ENCODE measurements at places on chromosomes 16 and 17.

DNA sequence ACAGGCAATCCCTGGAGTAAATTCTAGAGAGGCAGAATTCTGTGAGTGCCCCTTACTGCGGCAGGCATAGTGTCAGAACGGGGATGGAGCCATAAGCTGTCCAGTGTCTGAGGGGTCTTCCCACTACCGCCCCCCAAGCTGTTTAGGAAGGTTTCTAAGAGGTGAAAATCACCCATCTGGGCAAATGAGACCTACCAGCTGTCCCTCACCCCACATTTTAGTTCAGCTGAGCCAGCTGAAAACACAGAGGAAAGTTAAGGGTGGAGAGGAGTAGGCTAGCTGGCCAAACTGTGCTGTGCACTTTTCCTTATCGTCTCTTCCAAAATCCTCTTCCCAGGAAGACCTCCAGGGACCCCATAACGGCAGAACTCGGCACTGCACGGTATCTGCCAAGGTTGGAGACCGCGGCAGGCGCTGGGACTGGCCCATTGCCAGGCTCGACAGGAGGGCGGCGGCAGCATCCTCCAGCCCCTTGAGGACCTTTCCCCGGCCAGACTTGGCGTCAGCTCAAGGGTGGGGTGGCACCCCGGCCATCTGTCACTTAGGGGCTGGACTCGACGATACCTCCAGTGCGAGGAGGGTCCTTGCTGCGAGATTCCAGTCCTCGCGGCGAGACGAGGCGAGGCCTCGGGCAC is 955 bp downstream of the ACLY start:
- no peak for DNase-seq

GRCh38 chr16:1299012-1299867 is 10.2 kb upstream of the UBE2I start:
- DNase-seq: no peak

DNA sequence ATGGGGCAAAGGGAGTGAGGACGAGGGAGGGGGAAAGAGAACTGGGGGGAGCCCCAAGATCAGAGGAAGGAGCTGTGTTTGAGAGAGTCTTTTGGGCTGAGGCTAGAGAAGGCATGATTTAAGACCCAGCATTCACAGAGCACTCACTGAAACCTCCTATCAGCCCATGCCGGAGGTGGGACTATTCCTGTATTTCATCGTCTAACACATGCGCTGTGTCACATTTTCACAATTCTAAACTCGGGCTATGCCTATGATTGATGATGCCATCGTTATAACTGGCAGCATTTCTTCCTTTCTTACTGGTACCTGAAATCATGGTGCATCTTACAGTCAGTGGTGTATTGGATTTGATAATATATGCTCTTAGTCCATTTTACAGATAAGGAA is 3.5 kb downstream of the FAM171A2 start:
- no peak for DNase-seq

DNA sequence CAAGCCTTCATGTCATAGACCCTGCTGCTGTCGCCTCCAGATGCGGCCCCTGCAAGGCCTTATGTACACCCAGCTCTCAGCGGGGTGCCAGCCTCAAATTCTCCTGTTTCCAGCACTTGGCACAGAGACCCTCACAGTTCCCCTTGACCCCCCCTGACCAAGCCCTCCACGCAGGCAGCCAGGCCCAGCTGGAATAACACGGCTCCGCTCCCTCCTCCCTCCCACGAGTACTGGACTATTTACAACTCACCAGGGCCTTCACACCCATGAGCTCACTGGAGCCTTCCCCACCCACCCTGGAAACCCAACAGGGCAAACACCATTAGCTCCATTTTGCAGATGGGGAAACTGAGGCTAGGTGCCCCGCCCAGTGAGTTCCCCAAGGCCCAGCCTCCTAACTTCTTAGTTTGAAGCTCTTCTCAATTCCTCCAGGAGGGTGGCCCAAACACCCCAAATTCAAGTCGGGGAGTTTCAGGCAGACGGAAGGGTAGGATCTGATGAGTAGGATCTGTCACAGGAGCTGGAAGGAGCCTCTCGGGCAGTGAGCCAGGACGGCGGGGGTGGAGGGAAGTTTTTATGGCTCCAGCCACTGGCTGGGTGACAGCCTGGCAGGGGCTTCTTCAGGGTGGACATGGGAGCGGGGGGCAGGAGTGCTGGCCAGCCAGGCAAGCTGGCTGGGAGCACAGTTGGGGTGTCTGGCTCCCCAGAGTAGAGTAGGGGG is 17.5 kb upstream of the DLX4 start:
- no peak for DNase-seq

DNA sequence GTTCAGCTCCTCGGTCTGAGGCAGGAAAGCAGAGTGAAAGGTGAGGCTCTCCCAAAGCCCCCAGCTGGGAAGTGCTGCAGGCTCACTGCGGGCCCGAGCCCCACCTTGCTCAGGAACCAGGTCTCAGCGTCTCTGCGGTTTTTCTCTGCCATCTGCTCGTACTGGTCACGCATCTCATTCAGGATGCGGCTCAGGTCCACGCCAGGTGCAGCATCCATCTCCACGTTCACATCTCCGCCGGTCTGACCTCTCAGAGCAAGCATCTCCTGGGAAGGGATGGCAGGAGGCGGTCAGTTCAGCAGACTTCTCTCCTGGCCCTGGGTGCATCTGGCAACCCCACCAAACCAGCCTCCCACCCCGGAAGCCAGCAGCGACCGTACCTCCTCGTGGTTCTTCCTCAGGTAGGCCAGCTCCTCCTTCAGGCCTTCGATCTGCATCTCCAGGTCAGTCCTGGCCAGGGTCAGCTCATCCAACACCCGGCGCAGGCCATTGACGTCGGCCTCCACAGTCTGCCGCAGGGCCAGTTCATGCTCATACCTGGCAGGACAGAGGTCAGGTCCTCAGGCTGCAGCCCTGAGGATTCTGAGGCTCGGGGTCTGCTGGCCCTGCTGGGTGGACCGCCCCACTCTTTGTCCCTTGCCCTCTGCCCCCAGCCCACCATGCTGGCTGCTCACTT is 1.5 kb downstream of the KRT16 start:
- DNase-seq: no peak

DNA sequence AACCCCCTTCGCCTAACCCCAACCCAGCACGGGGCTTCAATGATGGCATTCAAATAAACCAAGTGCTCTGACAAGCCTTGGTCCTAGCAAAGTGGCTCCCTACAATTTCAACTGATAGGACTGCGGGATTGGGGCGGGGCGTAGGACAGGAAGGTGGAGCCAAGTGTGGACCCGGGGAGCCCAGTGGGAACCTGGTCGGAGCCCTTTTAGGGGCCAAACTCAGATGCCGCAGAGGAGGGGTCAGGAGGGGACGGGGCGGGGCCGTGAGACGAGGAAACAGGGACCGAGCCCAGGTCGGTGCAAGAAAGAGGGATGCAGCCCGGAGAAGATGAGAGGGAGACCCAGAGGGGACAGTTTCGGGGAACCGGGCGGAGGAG is 13.2 kb upstream of the CDIPT start:
- DNase-seq: no peak

DNA sequence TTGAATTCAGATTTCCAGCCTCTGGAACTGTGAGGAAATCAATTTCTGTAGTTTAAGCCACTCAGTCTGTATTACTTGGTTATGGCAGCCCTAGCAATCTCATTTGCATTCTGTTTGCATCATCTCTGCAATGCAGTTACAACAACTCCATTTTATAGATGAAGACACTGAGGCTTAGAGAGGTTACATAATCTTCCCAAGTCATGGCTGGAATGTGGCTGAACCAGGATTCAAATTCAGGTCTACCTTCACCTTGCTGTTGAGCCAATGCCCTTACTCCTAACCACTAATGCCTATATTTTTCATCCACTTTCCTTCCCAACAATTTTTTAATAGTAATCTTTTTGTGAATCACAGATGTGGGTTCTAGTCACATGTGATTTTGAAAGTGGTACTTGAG is 469.8 kb upstream of the CCL2 start:
- DNase-seq: no peak

- DNase-seq: no peak
Measured at GRCh38 chr17:20986767-20987510, 55.9 kb downstream of the USP22 start.

GRCh38 chr17:78502611-78503148 is 74.5 kb downstream of the DNAH17 start:
- no peak for DNase-seq

GRCh38 chr17:2685696-2686095 is 25.9 kb downstream of the CLUH start:
- no peak for DNase-seq

GRCh38 chr16:28304214-28304613 is 11.9 kb downstream of the SBK1 start:
- DNase-seq: no peak

DNA sequence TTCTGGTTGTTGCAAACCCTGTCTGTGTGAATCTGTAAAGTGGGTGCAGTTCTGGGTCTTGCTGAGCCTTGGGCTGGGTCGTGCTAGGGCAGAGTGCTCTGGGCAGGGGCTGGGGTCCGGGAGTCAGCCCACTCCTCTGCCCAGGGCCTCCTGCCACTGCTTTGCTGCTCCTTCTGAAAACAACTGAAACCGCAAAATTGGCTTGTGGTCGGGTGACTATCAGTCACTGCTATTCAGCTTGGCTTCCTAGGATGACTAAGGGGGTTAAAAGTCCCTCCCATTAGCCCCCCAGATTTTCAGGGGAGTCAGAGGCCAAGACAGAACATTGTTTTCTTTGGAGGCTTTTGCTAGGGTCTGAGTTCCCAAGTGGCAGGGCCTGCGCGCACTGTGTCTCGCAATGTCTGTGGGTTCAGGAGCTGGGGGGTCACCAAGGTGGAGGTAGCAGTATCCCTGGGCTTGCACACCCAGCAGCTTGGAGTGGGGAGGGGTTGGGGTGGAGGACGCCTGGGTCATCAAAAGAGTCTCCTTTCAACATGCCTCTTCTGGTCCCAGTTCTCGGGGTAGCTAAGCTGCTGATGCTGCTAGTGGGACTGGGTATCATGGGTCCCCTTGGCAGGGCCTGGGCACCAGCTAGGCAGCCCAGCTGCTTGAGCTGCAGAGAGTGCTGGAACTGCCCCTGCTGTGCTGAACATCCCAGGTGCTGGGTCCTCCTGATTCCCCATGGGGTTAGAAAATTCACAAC is 13.5 kb upstream of the TBX21 start:
- DNase-seq: peak; percentile 50

DNA sequence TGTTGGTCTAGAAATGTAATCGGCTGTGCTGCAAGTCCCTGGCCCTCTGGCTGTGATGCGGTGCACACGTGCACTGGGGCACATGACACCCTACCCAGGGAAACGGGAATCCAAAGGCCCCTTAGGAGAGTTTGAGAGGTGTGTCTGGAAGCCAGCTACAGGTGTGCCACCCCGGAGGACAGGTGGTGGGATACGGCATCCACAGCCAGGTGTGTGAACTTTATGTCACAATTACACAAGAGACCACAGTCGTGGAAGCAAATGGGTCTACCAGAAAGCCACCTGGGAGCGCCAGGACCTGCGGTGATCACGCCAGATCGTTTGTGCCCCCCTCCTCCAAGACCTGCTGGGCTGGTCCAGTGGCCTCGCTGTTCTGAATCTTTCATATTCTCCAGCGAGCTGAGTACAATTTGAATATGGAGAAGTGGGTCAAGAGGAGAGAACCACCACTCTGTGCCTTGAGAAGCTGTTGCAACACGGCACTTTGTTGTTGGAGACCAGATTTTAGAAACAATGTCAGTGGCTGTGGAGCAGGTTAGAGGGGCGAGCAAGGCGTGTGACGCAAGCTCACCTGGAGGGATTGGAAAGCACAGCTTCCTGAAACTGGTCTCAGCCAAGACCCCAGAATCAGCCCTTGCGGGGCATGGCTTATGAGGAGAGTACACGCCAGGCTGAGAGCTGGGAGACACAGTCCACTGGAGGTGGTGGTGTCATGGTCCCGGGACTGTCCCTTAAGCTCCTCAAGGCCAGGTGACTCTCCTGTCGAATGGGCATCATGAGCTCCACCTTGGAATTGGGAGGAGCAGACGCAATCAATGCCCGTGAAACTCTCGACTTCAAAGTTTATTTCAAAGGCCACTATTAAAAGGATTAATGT is 37.4 kb downstream of the COX4I1 start:
- no peak for DNase-seq

- DNase-seq: no peak
Measured at GRCh38 chr16:67528222-67528869, at the start of gene RIPOR1. Gene RIPOR1 (plus strand): TSS chr16:67528829. CDS start chr16:67538447, 9,618 bp downstream.

DNA sequence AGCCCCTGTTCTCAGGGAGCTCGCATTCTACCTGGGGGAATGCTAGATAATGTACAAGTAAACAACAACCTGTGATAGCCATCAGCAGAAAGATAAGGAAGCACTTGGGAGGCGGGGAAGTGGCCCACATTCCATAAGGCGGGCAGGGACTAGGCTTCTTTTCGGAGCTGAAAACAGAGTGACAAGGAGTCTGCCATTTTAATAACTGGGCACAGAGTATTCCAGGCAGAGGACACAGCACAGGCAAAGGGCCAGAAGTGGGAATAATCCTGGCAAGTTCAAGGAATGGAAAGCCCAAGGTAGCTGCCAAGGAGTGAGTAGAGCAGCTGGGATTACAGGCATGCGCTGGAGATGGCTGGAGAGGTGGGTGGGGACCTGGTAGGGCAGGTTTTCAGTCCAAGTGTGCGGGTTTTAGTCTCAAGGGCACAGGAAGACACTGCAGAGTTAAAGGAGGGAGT is 24.3 kb downstream of the USP43 start:
- DNase-seq: no peak

GRCh38 chr16:80197741-80198201 is 343.0 kb upstream of the DYNLRB2 start:
- DNase-seq: no peak

GRCh38 chr16:84919708-84920107 is 91.6 kb downstream of the ZDHHC7 start:
- DNase-seq: no peak

DNA sequence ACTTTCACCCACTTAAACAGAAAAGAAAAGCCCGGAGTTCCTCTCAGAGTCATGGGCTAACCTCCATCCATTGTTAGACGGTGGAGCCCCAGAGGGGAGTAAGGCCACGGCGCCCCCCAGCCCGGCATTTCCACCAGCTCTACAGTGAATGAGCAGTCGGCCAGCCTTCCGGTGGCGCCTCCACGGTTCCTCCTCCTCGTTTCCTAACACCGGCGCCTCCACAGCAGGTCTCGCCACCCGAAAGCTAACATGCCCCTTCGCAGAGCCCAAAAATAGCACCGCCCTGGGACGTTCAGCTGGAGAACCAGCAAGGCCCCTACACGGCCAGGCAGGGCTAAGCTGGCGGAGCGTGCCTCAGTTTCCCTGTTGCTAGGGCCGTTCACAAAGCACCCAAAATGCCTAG is 858 bp downstream of the MMD start:
- peak; percentile 49 for DNase-seq

- DNase-seq: no peak
Measured at GRCh38 chr17:28871056-28871579, 16.3 kb downstream of the ERAL1 start.

GRCh38 chr17:58399974-58400373 is 17.4 kb downstream of the RNF43 start:
- no peak for DNase-seq

GRCh38 chr17:7956228-7956965 is 24.4 kb downstream of the CNTROB start:
- no peak for DNase-seq

GRCh38 chr16:73482310-73482709 is 434.4 kb upstream of the ZFHX3 start:
- DNase-seq: no peak

- no peak for DNase-seq
Measured at GRCh38 chr16:75938818-75939217, 212.5 kb upstream of the CPHXL start.

GRCh38 chr16:49542946-49543630 is 169.5 kb downstream of the C16orf78 start:
- no peak for DNase-seq

- DNase-seq: peak; percentile 91
Measured at GRCh38 chr17:76103274-76104139, at the start of gene EXOC7. Gene EXOC7 (minus strand): TSS chr17:76103787. CDS start chr17:76103692, 95 bp downstream.

GRCh38 chr17:27413792-27414191 is 42.5 kb upstream of the KSR1 start:
- peak; percentile 33 for DNase-seq

GRCh38 chr17:2064520-2064971 is 9.6 kb downstream of the HIC1 start:
- no peak for DNase-seq
